Stimulated activated CD4-positive, alpha-beta T cell treated with anti-CD3 and anti-CD28 coated beads, TNF-alpha, amount 100 ng/mL, for 48 hours (primary cell): ENCODE measurements at places on chromosomes 1 and 21.
A peak's percentile ranks its signal among the peaks of the same experiment; 100 is the strongest.

GRCh38 chr1:175417316-175417715 is 224.7 kb upstream of the KIAA0040 start:
- no peak for DNase-seq

DNA sequence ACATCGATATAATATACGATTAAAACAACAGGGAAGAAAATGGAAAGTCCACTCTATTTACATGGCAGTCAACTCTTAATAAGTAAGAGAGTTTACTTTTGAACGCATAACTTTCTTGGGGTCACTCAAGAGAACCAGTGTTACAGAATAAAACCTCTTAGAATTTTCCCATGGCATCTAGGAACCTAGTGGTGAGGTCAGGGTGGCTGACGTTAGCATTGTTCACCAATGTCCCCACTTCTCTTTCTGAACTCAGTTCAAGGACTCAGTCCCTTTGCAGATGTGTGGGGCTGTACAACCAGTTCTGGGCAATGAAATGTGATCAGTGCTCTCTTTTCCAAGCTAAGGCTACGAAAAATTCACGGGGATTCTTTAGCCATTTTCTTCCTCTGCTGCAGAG is 2.6 kb upstream of the RNF2 start:
- DNase-seq: no peak

DNA sequence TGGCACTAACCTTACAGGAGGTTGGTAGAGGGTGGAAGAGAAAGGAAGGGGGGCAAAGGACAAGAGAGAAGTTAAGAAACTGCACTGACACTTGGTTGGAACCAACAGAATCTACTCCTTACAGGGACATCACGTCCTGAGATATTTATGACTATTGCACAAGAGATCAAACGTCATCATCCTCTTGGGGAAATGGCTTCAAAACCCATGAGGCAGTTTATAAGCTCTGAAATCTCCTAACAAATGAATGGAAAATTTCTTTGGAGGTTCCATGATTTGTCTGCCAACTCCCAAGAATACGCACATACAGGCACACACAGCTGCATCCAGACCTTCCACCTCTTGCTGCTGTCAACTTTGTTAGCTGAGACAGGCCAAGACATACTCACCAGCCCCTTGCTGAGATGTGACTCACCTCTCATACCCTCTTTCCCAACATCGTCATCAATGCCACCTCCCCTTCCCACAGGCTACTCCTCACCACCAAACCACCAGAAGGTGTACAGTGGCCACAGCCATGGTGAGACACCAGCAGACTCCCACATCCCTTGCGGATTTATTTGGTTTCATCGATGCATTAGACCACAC is 135.5 kb downstream of the SETD4 start:
- DNase-seq: no peak

GRCh38 chr21:34983680-34984086 is 65.4 kb downstream of the RUNX1 start:
- peak; percentile 45 for DNase-seq

DNA sequence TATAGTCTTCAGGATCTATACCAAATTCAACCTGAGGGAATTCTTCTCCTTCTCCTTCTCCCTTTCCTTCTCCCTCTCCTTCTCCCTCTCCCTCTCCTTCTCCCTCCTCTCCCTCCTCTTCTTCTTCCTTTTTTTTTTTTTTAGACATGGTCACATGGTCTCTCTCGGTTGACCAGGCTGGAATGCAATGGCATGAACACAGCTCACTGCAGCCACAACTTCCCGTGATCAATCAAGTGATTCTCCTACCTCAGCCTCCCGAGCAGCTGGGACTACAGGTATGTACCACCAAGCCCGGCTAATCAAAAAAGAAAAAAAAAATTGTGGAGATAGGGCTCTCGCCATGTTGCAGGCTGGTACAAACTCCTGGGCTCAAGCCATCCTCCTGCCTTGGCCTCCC is 51.5 kb downstream of the DNAI4 start:
- DNase-seq: no peak

- DNase-seq: no peak
Observed at GRCh38 chr21:32034850-32035249, 162.0 kb downstream of the HUNK start.

- no peak for DNase-seq
Observed at GRCh38 chr1:21625390-21626190, 43.6 kb downstream of the RAP1GAP start.

- no peak for DNase-seq
Observed at GRCh38 chr1:177975588-177976495, 6.0 kb upstream of the SEC16B start.

DNA sequence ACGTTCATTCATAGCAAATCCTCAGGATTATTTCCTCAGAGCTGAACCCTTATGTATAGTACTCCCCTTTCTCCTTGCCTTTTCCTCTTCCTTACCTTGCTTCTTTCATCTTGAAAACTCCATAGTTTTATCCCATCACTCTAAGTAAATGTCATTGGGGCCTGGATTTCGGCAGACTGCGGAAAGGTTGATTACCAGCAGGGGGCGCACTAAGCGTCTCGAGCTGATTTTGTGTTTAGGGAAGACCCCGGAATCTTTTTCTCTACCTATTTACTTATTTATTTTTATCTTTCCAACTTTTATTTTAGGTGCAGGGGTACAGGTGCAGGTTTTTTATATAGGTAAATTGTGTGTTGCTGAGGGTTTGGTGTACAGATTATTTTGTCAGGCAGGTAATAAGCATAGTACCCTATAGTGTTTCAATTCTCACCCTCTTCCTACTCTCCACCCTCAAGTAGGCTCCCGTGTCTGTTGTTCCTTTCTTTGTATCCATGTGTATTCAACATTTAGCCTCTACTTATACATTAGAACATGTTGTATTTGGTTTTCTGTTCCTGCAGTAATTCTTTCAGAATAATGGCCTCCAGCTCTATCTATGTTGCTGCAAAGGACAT is 11.4 kb upstream of the MTARC1 start:
- no peak for DNase-seq

GRCh38 chr1:212587016-212587887 is 21.3 kb upstream of the ATF3 start:
- no peak for DNase-seq

DNA sequence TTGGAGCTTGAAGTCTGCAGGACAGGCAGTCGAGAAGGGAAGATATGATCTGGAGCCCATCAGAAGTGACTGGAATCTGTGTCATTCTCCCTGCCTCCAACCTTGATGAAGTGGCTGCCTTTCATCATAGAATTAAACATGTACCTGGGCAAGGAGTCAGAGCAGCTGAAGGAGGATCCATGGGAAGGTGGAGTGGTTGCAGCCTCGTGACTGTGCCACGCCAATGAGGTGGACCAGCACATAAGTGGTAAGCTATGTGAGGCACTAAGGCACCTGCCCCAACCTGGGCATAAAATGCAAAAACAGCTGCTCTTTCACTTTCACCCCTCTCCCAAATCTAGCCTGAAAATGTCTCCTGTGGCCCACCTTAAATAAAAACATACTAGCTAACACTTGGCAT is 7.3 kb downstream of the SLC22A15 start:
- no peak for DNase-seq

DNA sequence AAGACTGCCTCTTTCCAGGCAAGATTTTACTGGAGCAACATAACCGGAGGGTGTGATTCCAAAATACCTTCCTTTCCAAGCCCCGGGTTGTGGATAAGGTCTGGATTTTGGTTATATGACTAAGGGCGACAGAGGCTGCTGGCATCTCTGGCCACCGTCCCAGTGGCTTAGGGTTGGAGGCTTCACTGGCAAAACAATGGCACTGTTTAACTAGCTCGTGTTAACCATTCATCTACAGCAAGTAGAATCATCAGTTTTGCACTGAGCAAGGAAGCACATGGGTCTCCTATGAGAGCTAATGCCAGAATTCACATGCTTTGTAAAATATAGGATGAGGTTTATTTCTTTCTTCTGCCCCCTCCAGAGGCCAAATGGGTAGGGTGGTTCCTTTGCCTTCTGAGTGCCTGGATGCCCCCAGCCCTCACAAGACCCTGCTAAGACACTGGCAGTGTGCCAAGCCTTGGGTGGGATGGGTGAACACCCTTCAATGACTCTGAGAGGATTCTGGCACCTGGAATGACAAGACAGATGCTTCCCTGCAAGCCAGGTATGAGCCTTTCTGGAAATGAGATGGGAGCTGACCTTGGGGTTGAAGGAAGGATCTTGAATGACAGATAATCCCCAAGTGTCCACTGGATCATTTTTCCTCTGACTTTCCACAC is 36.8 kb downstream of the DHCR24 start:
- DNase-seq: no peak

- peak; percentile 4 for DNase-seq
Observed at GRCh38 chr1:15684042-15684461, at the start of gene PLEKHM2. Gene PLEKHM2 (plus strand): TSS chr1:15684320. CDS start chr1:15684559, 239 bp downstream.

GRCh38 chr1:21497466-21498061 is 11.7 kb upstream of the ALPL start:
- no peak for DNase-seq

DNA sequence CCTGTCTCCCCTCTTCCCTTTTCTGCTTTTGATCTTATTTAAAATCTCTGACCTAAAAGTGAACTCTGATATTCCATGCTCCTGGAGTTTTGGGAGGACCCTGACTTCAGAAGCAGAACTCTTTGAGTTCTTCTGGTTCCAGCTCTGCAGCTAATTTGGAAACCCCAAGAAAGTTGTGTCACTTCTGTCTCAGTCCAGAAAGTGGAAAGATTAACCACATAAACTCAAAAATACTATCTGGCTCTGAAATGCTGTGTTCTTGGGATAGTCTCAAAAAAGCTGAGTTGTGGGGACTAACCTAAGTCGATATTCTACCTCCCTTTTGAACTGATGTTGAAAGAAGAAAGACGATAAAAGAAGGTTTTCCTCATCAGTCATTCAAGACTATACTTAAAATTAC is 59.8 kb downstream of the ITPKB start:
- no peak for DNase-seq

DNA sequence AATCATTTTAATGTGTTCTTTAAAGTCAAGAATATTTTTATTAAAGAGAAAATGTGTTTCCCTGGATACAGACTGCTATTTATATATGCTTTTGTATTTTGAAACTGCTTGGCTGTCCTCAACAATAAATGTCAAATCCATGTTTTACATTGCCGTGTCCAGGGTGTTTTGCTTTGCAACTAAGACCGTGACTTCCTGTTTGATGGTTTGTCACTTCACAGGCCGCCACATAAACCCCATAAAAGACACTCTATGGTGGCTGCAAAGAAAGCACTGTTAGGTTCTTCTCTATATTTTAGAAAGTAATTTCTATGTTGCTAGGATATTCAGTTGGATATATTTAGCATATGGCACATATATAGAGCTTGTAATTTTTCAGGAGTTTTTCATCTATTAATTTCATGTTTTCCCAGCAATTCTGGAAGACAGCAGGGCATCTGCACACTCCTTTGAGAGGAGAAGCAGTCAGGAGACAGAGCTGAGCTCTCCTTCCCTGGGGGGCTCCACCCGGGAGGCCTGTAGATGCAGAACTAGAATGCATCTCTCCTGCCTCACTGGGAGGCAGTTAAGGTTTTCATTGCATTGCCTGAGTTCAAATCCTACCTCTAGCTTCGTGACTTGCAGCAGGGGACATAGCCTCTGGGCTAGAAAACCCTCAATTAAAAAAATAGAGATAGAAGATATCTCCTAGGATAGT is 33.1 kb downstream of the PRDM2 start:
- DNase-seq: no peak

DNA sequence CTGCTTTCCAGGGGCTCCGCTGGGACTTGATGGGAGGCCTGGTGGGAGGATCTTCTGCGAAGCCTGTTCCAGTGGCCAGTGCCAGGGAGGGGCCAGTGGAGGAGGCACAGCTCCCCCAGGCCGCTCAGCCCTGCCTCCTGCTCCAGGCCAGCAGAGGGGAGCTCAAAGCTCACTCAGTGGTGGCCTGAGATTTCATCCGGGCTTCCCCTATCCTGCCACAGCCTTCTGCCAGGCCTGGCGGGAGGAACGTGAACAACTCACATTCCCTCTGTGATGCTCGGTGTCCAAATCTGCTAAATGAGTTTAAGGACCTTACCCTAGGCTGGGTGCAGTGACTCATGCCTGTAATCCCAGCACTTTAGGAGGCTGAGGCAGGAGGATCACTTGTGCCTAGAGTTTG is 3.3 kb downstream of the CLCNKB start:
- DNase-seq: no peak

DNA sequence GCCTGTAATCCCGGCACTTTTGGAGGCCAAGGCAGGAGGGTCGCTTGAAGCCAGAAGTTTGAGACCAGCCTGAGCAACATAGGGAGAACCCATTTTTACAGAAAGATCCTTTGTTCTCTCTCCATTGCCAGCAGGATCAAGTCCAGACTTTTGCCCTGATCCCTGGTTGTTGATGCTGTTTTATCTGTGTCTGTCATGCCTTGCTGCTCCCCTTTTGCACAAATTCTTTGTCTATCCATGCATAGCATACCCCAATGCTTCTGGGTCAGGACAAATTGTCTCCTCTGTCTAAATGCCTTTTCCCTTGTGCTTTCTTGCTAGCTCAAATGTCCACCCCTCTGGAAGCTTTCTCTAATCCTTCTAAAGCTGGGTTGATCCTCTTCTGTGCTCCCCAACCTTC is 25.3 kb upstream of the FAAH start:
- no peak for DNase-seq

DNA sequence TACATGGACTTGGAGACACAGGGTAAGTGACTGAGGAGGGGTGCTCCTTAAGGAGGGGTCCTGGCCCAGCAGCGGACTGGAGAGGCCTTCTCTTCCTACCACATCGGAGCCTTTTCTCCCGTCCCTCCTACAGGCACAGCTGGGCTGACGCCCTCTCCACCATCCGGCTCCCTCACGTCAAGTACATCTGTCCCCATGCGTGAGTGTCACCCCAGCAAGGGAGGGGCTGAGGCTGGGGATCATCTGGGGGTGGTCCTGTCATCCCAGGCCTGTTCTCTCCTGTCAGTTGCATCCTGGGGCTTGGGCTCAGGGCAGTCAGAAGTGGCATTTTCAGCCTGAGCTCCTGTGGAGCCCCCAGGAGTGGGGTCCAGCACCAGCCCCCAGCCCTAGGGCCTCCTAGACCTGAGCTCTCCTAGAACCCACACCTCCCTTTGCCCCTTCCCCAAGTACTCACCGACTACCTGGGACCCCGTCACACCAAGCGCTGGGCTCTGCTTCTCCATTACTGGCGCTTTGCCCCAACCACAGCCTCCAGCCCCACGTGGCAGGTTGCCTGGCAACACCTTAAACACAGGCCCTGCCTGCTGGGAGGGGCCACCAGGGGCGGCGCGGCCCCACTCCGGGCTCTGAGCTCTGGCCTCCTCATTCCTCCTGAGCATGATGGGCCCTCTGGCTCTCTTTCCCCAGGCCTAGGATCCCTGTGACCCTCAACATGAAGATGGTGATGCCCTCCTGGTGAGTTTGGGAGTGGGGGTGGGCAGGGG is 2.3 kb downstream of the LYPLA2 start:
- DNase-seq: no peak

GRCh38 chr1:96236156-96236739 is 485.3 kb upstream of the PTBP2 start:
- DNase-seq: peak; percentile 4

GRCh38 chr1:151860504-151861187 is 7.1 kb upstream of the THEM5 start:
- no peak for DNase-seq
